ENCODE measurements at places on chromosomes 12 and 14. TPM values are rescaled to one million over a fixed set of nuclear protein-coding genes. Genes with fewer than 3 reads are reported as not detected.

OR8S1 gene
- total RNA-seq = not detected

RHOJ gene
- total RNA-seq = 1.8 TPM

FGF6 gene
- total RNA-seq = not detected

ASPG gene
- 282 TPM for total RNA-seq

RNASE1 gene
- 21.4 TPM for total RNA-seq

RNASE7 gene
- 0.13 TPM for total RNA-seq

TMEM119 gene
- total RNA-seq = 0.23 TPM

BTBD6 gene
- total RNA-seq = 20.3 TPM

CLEC9A gene
- total RNA-seq = not detected

C12orf50 gene
- total RNA-seq = 0.05 TPM

FLVCR2 gene
- total RNA-seq = 20.9 TPM

- no peak for DNase-seq
Observed at GRCh38 chr14:80264702-80265101, 53.4 kb upstream of the DIO2 start.

- no peak for DNase-seq
Observed at GRCh38 chr12:6538420-6539313, 4.3 kb downstream of the GAPDH start.

- DNase-seq = no peak
Observed at GRCh38 chr12:27695556-27696292, 523 bp upstream of the REP15 start.

GRCh38 chr14:96863327-96863985 lies 66.3 kb downstream of the VRK1 start:
- no peak for DNase-seq

DNA sequence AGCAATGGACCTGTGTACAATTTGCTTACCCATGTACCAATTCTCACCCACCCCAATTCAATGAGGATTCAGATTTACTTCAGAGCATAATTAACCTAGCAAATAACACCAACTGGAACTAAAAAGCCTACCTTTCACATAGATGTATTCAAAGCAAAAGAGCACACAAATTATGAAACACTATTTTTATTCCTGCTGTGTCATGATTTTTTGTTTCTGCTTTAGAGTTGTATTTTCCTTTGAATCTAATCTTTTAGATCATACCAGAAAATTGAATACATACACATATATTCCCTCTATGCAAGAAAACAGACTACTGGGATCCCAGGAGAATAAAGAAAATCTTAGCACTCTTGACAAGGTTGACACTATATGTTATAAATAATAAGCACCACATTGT lies 5.9 kb downstream of the KICS2 start:
- DNase-seq = no peak

GRCh38 chr14:93949511-93950075 lies 22.4 kb downstream of the FAM181A start:
- DNase-seq = no peak

DNA sequence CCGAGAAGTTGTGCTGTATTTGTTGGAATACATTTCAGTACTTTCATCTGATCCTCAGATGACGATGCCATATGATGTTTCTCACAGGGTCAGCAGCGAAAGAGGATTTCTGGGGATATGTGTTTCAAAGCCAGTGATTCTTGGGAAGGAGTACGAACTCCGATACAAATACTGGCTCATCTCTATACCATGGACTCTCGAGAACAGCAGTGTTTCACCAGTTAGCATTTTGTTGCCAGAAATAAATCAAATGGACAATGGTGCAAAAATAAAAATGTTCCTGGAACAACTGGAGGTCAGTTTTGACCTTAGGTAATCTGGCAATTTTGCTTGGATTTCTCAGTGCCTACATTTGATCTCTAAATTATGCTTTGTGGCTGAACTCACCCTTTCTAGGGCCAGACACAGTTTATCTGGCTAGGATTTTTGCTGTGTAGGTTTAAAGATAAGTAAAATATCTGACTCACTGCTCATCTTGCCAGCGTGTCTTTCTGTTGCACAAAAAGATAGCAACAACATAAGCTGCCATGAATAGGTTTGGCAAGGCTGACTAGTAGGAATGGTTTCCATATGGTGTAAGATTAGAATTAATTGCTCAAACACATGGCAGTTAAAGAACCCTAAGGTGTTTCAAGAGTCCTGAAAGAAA lies 11.0 kb upstream of the MGP start:
- no peak for DNase-seq

DNA sequence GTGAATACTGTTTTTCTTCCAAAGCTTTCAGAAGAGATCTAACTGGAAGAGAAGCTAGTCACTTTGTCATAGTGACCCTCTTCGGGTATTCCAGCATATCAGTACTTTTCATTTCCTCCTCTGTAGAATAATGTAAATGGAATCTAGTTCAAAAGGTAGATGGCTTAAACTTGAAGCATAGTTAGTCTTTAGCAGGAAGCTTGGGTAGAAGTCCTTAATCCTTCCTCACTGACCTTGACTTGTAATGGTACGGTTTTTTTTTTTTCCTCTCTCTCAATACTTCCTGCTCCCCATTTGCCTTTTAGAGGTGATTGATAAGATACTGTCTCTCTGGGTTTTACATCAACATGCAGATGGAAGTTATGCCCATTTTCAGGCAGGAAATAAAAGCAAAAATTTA lies 1.7 kb downstream of the FBXO34 start:
- no peak for DNase-seq

DNA sequence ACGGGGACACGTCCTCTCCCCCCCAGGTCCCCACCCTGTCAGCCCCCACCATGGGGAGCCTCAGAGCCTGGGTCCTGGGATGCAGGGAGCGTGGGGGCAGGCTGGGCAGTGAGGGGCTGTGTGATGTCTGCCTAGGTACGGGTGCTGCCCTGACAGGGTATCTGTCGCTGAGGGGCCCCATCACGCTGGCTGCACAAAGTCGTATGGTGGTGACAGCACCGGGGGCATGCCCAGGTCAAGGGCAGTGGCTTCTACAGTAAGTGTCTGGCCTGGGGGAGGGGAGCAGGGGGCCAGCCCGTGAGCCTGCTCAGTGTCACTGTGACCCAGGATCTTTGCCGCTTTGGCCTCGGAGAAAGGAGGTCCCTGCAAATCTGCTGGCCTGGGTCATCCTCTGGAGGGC lies 23.3 kb downstream of the PAPLN start:
- no peak for DNase-seq

- DNase-seq = peak; percentile 12
Observed at GRCh38 chr12:132907216-132907615, 19.8 kb upstream of the CHFR start.

DNA sequence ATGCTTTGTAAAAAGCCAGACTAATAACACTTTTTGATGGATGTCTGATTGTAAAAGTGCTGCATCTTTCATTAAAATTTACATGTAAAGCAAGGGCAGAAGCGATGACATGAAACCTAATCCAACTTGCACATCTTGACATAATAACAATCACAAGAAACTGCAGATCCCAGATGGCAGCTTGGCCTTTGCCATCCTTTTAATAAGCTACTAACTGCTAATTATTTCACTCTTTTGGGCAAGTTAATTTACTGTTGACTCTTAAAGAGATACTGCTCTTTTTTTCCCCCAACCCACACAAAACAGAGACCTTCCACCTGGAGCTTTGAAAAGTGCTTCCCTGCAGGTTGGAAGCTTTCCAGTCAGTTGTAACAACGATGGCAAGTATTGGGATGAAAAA lies 137.5 kb downstream of the NRXN3 start:
- DNase-seq = no peak

- DNase-seq = no peak
Observed at GRCh38 chr12:77339610-77340009, 274.2 kb upstream of the E2F7 start.

- no peak for DNase-seq
Observed at GRCh38 chr14:95424529-95424928, 91.9 kb downstream of the SYNE3 start.

GRCh38 chr14:102087762-102088011 lies 843 bp upstream of the HSP90AA1 start:
- no peak for DNase-seq

DNA sequence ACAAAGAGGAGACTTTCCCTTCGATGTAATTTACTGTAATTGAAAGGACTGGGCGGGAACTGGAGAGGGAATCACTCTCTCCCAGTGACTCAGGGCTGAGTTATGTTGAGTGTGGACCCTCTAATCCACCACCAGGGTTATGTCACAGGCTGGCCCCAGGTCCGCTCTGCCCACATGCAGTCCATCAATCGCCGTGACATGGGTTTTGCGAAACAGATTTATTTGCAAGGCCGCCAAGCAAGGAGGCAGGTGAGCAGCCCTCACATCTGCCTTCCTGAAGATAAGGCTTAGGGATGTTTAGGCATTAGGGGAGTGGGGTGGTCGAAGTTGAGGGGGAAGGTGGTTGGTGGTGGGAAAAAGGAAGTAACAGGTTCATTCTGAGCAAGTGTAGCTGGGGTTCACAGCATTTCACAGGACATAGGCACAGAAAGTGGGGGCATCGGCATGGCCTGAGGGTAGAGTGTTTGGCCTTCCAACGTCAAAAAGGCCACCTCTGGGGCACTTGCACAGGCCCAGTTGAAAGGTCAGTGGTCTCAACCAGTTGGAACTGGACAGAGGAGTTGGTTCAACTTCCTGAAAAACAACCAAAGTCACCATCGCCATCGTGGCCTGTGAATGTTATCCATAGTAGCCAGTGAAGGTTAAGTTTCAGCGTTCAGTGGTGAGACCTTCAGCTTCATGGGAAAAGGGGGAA lies 66.9 kb downstream of the DNAH10 start:
- DNase-seq = no peak

Data from left lobe of liver (tissue), 2 donors.